ENCODE measurements at places on chromosomes 1 and 21. TPM values are rescaled to one million over a fixed set of nuclear protein-coding genes. Genes with fewer than 3 reads are reported as not detected.

Gene ELOVL1
- 78.3 TPM for total RNA-seq

Gene PTPRF
- total RNA-seq: 8.7 TPM

Gene KLF17
- not detected for total RNA-seq

Gene OR2T4
- not detected for total RNA-seq

Gene NBPF19
- 6.5 TPM for total RNA-seq

Gene FCRLB
- 6.0 TPM for total RNA-seq

Gene CA14
- total RNA-seq: 54.4 TPM

Gene SERPINC1
- total RNA-seq: not detected

GRCh38 chr1:147822292-147822691 lies 61.9 kb upstream of the GJA5 start:
- DNase-seq: no peak

DNA sequence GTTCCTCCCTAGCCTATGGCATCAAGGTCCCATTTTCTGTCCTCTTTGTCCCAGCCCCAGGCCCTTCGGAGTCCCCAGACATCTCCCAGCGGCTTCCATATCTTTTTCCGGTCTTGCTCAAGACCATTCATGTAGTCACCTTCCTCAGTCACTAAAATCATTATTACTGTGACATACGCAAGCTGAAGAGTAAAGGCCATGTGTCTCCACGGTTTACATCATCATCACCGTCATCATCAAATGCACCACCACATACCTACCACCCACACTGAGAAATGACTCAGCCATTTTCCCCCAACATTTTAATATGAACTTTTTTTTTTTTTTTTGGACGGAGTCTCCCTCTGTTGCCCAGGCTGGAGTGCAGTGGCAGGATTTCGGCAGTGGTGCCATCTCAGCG lies 43.4 kb downstream of the FHAD1 start:
- no peak for DNase-seq

GRCh38 chr21:15277466-15277865 lies 212.7 kb upstream of the NRIP1 start:
- no peak for DNase-seq

GRCh38 chr1:158716335-158716734 lies 4.2 kb downstream of the OR6K3 start:
- DNase-seq: no peak

GRCh38 chr21:39175154-39175553 lies 8.1 kb downstream of the PSMG1 start:
- DNase-seq: peak; percentile 49

DNA sequence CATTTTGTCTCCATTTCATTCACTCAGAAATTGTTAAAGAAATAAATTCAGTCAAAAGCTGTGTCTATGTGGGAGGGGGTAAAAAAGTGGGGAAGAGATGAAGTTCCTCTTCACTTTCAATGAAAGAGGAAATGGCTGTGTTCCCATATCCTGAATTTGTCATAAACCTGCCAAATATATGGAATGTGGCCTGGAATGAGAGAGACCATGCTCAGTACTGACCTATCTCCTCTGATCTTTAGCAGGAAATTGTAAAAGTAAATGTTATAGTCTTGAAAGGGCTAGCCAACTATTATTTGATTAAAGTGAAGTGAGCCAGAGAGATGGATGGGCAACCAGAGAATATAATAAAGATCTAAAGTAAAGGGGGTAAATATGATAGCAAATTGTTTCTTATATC lies 130.3 kb upstream of the C21orf91 start:
- DNase-seq: no peak

GRCh38 chr1:103546496-103546895 lies 21.0 kb downstream of the RNPC3 start:
- DNase-seq: no peak

DNA sequence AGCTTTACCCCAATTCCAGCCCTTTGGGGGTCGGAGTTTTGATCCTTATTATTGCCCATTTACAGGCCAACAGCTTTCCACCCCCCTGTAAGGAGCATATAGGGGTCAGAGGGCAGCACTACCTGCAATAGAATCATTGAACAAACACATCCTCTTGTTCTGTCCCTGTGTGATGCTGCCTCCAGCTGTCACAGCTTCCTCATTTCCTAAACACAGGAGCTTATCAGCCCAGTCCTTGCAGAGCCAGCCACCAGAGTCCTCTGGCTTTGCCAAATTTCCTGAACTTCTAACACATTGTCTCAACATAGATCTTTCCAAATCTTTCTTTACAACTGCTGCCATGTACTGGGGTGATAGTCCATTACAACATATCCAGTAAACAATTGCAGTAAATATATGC lies 32.8 kb upstream of the PTBP2 start:
- no peak for DNase-seq

GRCh38 chr1:11817192-11817591 lies 11.2 kb downstream of the CLCN6 start:
- no peak for DNase-seq

- no peak for DNase-seq
Observed at GRCh38 chr1:179297105-179297378, 3.4 kb downstream of the SOAT1 start.

- DNase-seq: no peak
Observed at GRCh38 chr1:154925335-154926170, 11.0 kb downstream of the PMVK start.

DNA sequence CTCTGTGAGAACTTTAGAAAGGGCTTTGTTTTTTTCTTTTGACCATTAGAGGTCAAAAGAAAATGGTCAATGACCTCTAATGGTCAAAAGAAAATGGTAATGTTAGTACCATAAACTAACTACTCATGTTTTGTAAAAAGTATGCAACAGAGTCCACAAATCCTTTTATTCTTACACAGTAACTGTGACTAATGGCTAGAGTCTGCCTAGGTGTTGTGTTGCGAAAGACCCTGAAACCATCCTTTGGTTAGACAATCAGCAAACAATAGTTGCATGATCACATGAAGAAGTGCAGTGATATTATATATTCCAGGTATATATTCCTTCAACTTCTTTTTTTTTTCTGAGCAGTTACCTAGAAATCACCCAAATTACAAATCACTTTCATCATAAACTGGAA lies 40.9 kb downstream of the NEGR1 start:
- DNase-seq: no peak

GRCh38 chr1:166884040-166884642 lies 8.1 kb upstream of the TADA1 start:
- DNase-seq: peak; percentile 31

DNA sequence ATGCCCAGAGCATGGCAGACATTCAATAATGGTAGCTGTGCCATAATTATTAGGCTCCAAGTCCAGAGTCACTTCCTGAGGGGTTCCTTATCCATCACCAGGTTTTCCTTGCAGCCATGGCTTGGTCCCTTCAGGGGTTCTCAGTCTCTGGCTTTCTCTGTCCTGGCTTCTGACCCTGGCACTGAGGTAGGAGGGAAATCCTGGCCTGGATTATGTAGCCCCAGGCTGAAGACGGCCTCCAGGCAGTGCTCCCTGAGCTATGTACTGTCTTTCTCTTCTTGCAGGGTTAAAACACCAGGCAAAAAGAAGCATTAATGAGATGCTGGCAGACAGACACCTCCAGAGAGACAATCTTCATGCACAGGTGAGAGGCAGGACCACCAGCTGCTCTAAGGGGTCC lies 9.5 kb upstream of the PADI3 start:
- DNase-seq: peak; percentile 83

- no peak for DNase-seq
Observed at GRCh38 chr1:112446411-112446810, 50.4 kb downstream of the CTTNBP2NL start.

DNA sequence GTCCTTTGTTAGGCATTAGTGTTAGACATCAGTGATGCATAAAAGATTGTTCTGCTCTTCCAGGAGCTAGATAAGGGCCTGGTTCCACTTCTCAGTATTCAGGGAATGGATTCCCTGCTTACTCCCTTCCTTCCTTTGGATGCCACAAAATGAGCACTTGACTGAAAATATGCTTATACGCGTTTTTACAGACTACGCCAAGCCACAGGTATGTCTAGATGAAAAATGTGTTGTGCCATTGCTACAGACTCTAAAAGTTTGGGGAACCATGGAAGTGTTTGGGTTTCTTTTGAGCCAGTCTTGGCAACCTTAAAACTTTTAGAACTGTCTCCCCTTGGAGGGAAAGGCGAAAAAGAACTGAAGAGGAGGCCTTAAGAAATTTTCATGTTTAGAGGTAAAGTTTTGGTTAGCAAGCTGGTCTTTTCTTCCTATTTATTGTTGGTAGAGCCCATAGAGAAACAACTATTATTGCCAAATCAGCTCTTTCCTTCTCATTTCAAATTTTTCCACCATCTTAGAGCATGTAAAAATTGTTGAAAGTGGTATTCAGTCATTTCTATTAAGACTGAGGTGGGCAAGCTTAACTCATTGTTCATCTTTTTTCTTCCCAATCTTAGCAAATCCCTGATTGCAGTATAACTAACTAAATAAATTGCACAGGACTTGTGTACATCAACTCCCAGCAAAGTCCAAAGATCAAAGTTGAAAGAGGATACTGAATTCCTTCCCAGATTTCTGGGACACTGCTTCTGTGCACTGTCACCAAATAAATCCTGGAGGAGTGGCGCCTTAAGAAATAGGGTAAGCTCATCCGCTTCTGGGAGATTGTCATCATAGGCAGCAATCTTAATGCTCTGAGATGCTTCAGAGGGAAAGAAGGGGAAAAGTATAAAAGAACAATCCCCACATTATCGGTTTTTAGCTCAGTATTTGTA lies 18.9 kb downstream of the FGGY start:
- no peak for DNase-seq

DNA sequence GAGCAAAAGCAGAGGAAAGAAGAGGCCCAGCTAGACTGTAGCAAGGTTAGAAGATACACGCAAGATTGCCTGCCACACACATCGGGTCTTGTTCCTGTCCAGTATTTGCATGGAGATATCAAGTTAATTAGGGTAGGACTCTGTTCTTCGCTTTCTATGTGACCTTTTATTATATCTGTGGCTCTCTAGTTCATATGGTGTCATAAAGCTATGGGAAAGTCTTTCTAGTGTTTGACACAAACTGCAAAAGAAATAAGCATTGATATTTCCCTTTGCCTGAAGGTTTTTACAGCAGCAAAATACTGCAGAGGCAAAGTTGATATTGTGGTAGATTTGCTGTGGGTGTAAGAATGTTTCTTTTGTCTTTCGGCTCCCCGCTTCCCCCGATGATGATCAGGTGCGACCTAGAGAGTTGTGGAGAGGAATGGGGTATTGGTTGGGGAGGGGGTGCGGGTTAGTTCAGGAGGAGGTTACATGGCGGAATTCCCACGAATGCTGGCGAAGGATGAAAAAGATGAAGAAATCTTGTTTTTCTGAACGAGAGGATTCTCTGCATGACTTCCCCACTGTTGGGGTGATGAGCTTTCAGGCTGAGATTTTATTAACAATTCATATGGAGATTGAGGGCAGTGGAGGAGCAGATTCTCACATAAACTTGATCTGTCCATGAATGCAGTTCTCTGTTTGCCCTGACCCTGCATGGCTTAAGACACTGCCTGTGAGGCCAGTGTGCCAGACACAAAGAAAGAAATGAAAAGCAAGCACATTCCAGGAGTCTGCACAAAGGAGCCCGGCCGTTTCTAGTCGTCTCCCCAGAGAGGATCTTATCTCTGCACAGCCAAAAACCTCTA lies 550.2 kb downstream of the USP25 start:
- DNase-seq: peak; percentile 86

- peak; percentile 42 for DNase-seq
Observed at GRCh38 chr1:192732787-192733186, 76.1 kb upstream of the RGS2 start.

DNA sequence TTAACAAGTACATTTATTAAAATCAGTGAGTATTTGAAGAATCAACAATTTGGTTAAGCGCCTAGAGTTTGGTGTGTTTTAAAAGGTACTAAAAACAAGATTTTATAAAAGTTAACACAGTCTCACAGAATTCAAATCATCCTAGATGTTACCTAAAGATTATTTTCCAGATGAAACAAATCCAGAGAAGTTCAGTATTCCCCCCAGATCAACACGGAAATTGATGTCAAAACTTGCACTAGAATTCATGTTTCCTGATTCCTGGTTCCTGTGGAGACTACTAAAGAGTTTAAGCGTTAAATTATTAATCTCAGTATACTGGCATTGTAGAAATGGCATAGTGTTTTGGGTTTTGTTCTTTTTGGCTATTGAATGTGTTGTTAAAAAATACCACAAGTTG lies 1.4 kb downstream of the PTBP2 start:
- DNase-seq: no peak

DNA sequence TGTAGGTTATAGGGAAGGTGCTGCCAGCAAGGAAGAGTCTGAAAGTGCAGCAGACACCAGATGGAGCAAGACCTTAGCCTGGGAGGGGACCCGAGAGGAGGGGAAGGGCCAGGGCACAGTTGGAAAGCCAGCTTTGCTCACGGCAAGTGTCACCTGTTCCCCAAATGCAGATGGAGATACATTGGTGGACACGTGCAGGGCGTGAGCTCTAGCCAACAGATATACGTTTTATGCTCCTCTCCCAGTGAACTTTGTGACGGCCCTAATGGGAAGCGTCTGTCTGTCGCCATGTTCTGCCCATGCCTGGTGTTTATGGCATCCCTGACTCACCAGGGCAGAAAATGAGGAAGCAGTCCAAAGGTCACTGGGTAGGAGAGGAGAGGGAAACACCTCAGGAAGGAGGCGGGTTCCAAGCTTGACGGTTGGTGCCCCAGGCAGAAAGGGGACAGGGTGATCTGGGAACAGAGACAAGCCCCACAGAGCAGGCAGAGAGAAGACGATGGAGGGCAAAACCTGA lies 7.6 kb downstream of the GPA33 start:
- DNase-seq: no peak

DNA sequence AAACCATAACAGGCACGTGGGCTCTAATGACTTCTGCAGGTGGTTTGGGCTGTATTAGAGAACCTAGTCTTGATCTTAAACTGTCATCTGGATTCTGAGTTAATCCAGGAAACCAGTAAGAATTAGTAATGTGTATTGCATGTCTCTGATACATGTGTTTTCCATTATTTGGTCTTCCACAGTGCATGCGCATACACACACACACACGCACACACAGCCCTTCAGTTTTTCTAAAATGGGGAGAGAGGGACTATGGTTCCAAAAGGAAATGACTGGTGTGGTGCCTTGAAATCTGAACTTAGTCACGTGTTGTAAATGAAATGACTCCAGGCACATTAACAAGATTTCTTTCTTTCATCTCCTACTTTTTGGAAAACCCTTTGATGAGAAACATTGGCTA lies 67.6 kb downstream of the OLFML2B start:
- no peak for DNase-seq

DNA sequence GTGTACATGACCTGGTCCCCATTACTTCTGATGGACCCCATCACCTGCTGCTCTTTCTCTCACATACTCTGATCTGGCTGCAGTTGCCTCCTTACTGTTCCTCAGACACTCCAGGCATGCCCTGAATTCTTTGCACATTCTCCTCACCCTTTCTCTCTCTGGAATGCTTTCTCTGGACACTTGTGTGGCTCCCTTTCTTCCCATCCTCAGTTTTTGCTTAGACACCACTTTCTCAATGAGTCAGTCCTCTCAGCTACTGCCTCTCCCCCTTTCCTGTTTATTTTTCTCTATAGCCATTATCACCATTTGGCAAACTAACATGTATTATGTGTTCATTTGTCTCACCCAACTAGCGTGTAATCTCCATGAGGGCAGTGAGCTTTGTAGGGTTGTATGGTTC lies 28.1 kb downstream of the PLXNA2 start:
- no peak for DNase-seq
